ENCODE measurements at places on chromosomes 16 and 17. TPM values are rescaled to one million over a fixed set of nuclear protein-coding genes. Genes with fewer than 3 reads are reported as not detected.

The SLC16A3 gene
- 142 TPM for total RNA-seq

The CD300LB gene
- total RNA-seq, result not detected

The MPP2 gene
- 1.2 TPM for total RNA-seq

The PDE6G gene
- total RNA-seq, result 26.3 TPM

The BORCS6 gene
- 12.9 TPM for total RNA-seq

The CDH5 gene
- not detected for total RNA-seq

The RRAD gene
- 0.95 TPM for total RNA-seq

The KRTAP4-5 gene
- not detected for total RNA-seq

The ABCA8 gene
- total RNA-seq, result not detected

The CACNG1 gene
- not detected for total RNA-seq

The ITGA2B gene
- 0.95 TPM for total RNA-seq

The SDR42E2 gene
- 0.10 TPM for total RNA-seq

The VTN gene
- 0.12 TPM for total RNA-seq

The SLC2A4 gene
- not detected for total RNA-seq

The GAST gene
- not detected for total RNA-seq

The MYO15A gene
- total RNA-seq, result 0.42 TPM

The TBC1D3 gene
- not detected for total RNA-seq
